HFF-Myc (cell line): ENCODE measurements at places on chromosomes 3 and 15.

GRCh38 chr15:39510001-39510701, 70.7 kb upstream of the THBS1 start:
- no peak for DNase-seq

DNA sequence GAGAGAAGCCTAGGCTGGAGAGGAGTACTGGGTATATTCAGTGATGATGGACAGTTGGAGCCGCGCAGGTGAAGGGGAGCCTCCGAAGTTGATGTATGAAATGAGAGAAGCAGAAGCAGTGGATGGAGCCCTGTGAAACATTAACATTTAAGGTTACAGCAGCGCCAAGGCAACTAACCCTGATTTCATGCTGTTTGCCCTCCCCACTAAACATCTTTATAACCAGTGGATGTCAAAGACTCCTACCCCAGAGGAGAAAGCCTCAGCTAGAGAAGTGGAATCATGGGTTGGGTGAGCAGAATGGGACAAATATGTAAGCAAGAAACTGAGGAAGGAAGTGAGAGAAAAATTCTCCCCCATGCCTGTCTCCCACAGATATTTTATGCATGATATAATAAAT, 92.0 kb upstream of the NMNAT3 start:
- DNase-seq: no peak

DNA sequence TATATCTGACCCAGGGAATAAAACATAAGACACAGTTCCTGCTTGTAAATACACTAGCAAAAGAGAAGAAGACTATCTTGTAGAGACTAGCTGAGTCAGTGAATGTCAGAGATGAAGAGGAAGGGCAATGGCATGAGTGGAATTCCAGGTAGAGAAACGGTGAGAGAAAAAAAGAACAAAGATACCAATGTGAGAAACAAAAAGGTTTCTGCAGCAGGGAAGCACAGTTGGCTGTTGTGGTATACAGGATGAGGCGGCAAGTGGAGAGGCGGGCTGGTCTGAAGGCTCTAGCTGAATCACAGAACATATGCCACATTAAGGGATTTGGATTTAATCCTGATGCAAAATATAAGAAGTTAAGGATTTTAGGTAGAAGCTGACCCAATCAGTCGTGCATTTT, 17.1 kb upstream of the TASOR start:
- no peak for DNase-seq

- DNase-seq: no peak
Observed at GRCh38 chr15:64904189-64904588, 7.5 kb upstream of the ANKDD1A start.

GRCh38 chr15:92118162-92118935, 264.8 kb downstream of the SLCO3A1 start:
- DNase-seq: no peak

- DNase-seq: peak; percentile 40
Observed at GRCh38 chr3:160931474-160931873, 173.7 kb downstream of the B3GALNT1 start.

- no peak for DNase-seq
Observed at GRCh38 chr3:13496879-13497278, 16.8 kb downstream of the HDAC11 start.

- DNase-seq: no peak
Observed at GRCh38 chr3:108008931-108009639, 81.7 kb downstream of the CD47 start.

DNA sequence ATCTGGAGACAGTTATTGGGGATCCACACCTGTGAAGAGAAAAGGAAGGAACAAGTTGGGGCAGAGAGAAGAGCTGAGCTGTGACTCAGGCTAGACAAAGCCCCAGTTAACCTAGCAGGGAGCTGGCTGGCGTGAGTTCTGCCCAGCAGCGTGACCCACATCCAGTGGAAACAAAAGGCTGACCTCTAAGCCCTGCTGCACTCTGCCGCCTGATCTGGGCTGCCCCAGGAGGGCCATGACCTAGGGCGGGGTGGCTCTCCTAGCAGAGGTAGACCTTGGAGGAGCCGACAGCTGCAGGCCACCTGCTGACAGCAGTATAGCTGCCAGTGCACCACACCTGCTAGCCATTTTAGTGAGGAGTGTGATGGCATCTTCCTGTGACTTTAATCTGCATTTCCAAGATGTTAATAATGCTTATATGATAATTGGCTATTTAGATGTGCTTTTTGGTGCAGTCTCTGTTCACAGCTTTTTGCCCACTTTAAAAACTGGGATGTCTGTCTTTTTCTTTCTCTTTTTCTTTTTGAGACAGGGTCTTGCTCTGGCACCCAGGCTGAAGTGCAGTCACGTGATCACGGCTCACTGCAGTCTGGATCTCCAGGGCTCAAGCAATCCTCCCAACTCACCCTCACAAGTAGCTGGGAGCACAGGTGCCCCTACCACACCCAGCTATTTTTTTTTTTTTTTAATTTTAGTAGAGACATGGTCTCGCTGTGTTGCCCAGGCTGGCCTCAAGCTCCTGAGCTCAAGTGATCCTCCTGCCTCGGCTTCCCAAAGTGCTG, 78.1 kb downstream of the LSM3 start:
- DNase-seq: no peak

DNA sequence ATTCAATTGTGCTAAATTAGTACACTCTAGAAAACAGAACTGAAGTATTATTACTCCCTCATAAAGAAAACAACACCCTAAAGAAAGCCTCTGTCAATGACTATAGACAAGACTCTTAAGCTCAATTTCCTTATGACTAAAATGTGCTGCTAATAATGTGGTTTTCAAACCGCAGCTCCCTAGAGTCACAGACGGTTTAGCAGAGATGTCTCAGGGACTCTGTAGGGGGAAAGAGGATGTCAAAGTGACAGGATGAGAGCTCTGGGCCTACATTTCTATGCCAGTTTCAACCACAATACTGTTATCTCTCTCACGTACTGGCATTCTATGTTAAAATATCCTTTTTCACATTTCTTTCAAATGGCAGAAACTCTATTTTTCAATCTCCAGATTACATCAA, 37.6 kb upstream of the WDR49 start:
- DNase-seq: no peak

GRCh38 chr3:49616061-49616460, 58.1 kb upstream of the APEH start:
- no peak for DNase-seq

DNA sequence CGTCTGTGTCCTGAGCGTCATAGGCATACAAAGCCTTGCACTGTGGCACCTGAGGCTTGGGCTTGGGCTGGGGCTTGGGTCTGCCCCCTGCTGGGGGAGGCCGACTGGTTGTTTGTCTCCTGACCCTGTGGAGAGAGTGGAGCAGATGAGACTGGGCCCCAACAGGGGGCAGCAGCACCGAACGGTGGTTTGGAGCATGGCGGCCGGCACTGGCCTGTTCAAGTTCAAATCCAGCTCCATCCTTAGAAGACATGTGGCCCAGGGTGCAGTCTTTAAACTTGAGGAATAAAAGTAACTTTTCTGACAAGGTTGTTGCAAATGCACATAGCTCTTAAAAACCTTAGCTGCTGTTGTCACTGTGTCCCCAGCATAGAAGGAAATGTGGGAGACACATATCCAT, 33.3 kb downstream of the CCNB2 start:
- no peak for DNase-seq

GRCh38 chr15:61749169-61749568, 311.1 kb downstream of the VPS13C start:
- no peak for DNase-seq

- no peak for DNase-seq
Observed at GRCh38 chr15:61051569-61052031, 177.5 kb downstream of the RORA start.

DNA sequence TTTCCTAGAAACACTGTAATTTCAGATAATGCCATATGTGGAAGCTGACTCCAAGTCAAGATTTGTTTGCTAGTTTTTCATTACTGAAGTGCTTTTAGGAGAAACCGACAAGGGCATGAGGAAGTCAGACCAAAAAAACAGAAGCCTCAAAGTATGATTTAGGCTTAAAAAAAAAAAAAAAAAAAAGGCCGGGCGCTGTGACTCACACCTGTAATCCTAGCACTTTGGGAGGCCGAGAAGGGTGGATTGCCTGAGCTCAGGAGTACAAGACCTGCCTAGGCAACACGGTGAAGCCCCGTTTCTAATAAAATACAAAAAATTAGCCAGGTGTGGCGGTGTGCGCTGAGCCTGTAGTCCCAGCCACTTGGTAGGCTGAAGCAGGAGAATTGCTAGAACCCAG, 11.6 kb downstream of the RPL15 start:
- DNase-seq: no peak

- no peak for DNase-seq
Observed at GRCh38 chr3:124281453-124282316, 289.8 kb upstream of the ROPN1 start.

DNA sequence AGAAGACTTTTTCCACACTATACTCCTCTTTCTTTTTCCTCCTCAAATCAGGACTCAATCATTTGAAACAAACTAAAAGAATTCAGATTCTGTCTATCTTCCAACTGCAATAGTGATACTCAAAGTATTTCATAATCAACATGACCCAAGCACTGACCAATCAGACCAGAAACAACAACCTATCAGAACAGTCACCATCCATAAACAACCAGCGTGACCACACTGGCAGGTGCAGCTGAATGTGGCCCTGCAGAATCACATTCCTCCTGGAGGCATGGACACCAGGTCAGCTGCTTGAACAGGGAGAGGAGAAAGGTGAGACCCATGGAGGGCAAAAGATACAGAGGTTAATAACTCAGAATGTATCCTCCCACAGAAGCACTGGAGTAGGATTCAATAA, 13.3 kb downstream of the HRG start:
- no peak for DNase-seq

GRCh38 chr3:42387802-42388651, 22.4 kb downstream of the LYZL4 start:
- no peak for DNase-seq

DNA sequence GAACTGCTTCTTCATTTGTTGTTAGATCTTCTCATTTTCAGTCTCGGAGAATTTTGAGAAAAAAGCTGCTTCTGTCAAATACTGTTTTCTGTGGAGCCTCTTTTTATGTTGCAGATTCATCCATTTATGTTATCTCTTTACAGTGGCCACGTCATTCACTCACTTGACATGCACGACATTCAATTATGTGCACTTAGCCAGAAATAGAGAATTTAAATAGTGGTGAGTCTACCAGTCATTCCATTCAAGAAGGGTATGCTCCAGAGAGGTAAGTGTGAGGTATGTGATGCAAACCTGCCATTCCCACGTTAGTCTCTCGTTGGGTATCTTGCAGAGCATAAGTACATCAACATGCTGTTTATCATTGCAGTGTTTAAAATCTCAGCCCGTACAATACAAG, 9.8 kb downstream of the ARPP19 start:
- DNase-seq: no peak

DNA sequence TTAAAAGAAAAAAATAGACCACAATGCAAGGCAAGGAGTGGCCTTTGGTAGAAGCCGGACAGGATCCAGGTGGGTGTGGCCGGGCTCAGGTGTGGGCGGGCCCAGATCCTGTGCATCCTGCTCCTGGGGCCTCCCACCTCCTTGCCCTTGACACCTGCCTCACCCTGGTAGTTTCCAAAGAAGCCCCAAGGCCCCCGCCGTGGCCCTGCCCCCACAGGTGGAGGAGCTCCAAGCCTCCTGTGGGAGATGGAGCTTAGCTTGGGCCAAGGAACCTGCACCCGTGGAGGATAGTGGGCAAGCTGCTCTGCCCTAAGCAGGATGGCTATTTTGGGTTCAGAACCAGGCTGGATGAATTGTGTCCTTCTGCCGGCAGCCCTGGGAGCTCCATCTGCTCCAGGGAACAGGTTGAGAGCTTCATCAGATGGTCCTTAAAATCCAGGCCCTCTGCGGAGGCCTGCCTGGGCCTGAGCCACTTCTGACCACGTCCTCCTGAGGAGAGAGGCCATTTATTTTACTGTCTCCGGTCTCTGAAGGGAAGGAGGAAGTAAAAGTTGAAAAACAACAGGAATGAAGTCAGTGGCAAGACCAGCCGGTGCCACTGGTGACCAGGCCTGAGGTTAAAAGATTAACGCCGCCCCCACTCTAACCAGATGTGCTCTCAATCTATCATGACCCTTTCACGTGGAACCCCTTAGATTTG, 53.9 kb upstream of the KLF13 start:
- DNase-seq: no peak

DNA sequence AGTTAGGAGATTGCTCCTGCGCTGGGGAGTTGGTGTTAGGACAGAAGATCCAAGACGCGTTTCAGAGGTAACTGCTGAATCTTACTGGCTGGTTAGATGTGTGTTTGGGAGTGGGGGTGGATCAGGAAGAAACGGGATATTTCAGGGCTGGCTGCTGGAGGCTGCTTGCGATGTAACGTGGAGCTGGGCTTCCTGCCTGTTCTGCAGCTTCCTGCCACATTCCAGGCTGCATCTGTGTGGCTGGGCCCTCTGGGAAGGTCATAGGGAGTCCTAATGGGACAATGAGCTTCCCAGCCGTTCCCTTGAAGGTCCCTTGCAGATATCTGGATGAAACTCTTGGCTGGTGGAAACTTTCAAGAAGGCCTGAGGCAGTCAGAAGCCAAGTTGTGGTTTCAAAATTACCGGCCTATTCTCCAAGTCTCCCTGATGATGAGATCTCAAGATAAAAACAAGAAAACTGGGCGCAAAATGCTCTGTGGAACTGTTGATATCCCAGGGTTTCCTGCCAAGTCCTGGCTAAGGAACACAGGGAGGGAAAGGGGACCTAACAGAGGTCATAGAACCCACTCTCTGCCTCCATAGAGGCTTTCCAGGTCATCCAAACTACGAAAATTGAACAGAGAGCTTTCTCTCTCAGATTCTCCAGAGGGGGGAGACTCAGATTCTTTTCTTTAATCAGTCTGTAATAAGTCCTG, 67.0 kb downstream of the NOX5 start:
- DNase-seq: peak; percentile 26

GRCh38 chr15:73915082-73915481, 11.2 kb upstream of the LOXL1 start:
- DNase-seq: no peak

DNA sequence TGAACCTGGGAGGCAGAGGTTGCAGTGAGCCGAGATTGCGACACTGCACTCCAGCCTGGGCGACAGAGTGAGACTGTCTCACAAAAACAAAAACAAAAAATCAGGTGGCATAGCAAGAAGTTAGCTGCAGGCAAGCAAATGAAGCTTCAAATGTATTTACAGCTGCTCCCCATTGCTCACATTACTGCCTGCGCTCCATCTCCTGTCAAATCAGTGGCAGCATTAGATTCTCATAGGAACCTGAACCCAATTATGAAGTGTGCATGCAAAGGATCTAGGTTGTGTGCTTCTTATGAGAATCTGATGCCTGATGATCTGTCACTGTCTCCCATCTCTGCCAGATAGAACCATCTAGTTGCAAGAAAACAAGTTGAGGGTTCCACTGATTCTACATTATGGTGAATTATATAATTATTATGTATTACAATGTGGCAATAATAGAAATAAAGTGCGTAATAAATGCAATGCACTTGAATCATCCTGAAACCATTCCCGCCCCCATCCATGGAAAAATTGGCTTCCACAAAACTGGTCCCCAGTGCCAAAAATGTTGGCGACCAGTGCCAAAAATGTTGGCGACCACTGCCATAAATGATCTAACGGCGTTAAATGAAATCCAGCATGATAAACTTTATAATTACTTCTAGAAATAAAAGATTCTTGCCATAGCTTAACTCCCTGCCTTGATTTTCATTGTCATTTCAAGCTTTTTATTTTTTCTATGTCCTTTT, 616.7 kb upstream of the NAALADL2 start:
- DNase-seq: no peak

GRCh38 chr3:129514110-129514509, 14.3 kb upstream of the RHO start:
- no peak for DNase-seq

- DNase-seq: no peak
Observed at GRCh38 chr3:45365060-45365459, 23.3 kb upstream of the LARS2 start.
